ENCODE measurements at places on chromosomes 5 and 9.

GRCh38 chr5:132865668-132866341 is 464 bp downstream of the GDF9 start:
- DNase-seq: no peak

GRCh38 chr5:120007598-120007997 is 378.2 kb downstream of the FAM170A start:
- DNase-seq: no peak

DNA sequence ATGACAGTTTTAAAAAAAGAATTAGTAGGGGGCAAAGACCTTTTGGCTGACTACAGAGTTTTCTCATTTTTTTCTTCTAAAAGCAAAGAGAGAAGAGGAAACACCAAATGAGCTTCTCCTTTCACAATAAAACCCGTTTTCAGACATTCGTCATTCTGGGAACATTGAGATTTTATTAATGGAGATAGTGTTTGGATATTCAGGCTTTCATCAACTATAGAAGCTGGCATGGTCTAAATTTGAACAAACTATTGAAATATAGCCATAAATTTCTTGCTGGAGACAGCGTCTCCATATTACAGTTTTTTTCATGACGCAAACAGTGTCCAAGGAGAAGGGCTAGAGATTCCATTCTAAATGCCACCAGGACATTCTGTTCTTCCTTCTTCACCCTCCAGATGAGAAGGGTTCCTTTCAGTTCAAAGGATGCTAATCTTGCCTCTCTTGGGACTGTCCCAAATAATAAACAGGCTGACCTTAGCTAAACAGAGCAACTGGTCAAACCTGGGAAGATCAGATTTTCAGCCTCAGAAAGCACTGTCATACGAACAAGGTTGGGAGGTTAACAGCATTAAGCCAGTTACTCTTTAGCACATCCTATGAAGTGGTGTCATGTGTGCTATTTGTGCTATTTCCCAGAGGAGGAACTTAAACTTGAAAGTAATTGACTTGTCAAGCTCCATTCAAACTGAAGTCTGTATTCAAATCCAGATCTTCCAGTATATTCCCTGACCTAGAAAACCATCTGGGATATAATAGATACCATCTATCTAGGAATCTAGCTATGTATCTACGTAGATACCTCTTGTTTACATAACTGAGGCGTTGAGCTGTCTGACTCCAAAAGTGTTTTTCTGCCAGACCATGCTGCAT is 125.6 kb downstream of the LPAR1 start:
- no peak for DNase-seq

- no peak for DNase-seq
These were observed 136.6 kb upstream of the GPR151 start for GRCh38 chr5:146652547-146652946.

GRCh38 chr5:154766558-154767281 is 11.5 kb downstream of the LARP1 start:
- no peak for DNase-seq

DNA sequence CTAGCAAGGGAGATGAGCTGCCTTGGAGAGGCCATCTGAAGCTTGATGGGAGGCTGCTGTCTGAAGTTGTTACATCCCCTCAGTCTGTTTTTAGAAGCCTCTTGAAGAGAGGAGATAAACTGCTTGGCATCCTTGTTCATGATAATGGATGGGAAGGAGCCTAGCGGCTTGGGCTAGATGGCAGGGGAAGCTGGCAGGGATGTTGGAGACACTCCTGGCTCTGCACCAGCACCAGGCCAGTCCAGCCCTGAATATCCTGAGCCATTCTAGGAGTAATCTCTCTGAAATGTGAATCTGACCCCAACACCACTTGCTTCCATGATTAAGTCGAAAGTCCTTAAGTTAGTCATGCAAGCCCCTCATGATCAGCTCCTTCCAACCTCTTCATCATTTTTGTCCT is 310.5 kb downstream of the NSG2 start:
- DNase-seq: no peak

- DNase-seq: no peak
These were observed 708.2 kb upstream of the PTPRD start for GRCh38 chr9:11320989-11321388.

- DNase-seq: no peak
These were observed 310.9 kb downstream of the ACTL7B start for GRCh38 chr9:108544866-108545265.

DNA sequence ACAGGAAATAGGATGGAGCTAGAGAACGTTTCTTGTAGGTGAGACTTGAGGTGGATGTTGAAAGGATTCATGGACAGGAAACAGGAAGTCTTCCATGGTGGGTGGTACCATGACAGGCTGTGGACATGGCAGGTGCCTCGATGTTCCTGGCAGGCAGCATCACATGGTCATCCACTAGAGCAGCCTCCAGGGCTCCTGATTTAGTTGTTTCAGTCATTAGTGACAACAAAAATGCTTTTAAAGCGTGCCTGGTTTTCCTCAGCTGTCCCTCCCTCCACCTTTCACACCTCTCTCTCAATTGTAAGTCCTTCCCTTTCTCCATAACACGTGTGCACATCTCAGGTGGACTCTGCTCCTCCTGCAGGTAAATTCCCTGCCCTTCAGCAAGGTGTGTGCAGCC is 25.2 kb upstream of the ASPN start:
- DNase-seq: no peak

DNA sequence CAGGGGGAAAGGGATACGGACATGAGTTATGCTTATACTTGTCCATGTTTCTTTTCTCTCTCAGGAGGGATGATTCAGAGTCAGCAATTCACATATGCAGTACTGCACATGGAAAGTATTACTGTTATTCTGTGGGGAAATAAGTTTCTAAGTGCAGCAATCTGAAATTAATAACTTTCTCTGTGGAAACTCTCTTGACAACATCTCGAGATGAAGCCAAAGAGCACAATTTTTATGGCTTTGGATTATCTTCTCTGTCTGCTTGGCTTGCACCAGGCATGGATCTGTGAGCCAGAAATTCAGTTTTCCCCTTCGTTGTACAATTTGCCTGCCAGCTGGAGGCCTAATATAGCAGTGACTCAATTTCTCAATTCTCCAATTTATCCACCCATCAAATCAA is 2.5 kb upstream of the NDFIP1 start:
- DNase-seq: no peak

GRCh38 chr9:74848153-74848525 is 39.6 kb downstream of the TRPM6 start:
- no peak for DNase-seq

GRCh38 chr5:141094481-141095262 is at the start of gene PCDHB2:
Gene PCDHB2 (plus strand): TSS chr5:141094615. CDS start chr5:141094791, 176 bp downstream.
- DNase-seq: no peak

Data from NCI-H187 treated with DMSO at 0.1 percent for 48 hours (cell line).